Endodermal cell (in vitro differentiated cells): ENCODE measurements at places on chromosomes 11 and 22. TPM values are rescaled to one million over a fixed set of nuclear protein-coding genes. Genes with fewer than 3 reads are reported as not detected.

Gene PYGM
- total RNA-seq, result 1.1 TPM in 2 replicates

Gene THY1
- total RNA-seq, result 36.1 and 58.0 TPM in 2 replicates

DNA sequence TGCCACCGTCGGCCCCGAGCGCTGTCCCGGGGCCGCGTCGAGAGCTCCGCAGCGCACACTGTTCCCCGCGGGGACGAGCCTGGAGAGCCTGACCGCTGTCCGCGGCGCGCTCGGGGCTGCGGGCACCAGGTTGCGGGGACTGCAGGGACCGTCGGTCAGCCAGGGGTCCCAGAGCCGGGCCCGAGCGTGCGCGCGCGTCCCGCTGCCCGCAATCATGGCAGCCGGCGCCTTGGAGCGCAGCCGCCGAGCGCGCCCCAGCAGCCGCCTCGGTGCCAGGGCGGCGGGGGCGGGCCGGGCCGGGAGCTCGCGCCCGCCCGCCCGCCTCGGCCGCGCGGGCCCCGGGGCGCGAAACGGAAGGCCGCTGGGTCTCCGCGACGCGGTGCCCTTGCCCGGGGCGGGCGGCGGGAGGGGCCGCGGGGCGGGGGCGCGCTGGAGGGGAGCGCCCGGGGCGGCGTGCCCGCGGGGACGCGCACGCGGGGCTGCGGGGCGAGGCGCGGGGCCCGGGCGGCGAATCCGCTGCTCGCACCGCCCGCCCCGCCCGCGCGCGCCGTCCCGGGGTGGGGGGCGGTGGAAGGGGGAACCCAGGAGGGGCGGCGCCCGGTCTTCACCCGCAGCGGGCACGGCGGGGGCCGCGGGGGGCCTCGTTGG is 79.4 kb upstream of the PPARA start:
- peak; percentile 80 for DNase-seq

DNA sequence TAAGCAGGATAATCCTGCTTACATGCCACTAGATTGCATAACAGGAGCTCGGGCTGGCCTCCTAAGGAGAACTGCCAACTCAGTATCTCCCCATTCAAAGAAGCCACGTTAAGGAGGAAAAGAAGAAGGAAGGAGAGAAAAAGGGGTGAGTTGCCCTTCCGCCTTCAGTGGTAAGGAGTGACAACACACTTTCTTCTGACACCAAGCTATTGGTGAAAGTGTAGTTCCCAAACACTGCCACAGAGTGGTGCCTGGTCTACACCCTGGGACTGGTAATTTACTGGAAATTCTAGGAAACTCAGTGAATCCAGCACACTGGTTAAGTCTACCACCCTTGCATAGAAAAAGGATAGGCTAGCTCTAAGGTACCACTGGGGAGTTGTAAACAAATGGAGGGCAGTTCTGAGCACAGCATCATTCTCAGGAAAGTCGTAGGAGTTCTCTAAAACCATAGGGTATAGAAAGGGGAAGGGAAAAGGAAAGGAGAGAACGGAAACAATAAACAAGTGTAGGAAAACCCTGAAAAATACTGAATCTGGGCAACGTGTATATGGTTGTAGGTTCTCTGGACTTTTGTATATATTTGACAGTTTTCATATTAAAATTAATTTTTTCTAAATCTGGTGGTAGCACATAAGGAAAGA is 58.2 kb downstream of the RRAS2 start:
- peak; percentile 89 for DNase-seq

DNA sequence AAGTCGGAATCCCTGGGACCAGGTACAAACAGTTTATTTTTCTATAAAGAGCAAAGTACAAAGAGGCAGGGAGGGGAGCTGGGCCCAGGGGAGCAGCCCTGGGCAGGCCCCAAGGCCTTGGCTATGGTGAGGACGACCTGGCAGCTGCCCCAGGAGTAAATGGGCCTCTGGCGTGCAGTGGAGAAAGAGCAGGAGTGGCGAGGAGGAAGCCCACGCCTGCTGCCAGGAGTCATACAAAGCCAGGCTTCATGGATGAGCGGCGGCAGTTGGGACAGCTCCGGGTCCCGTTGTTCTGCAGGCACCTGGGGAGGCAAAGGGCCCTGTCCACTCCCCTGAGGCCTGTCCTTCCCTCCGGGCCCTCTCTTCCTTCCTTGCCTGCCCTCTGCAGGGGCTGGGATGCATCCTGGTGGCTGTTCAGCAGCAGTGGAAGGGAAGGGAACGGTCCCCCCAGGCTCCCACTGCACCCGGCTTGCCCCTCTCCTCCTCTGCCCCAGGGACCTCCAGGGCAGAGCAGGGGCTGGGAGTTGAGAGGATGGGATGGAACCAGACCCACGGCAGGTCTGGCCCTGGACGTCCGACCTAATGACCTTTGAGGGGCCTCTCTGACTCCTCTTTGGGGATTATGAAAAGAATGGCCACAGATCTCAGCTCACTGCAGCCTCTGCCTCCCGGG is 11.1 kb downstream of the RAPSN start:
- DNase-seq, result no peak

GRCh38 chr11:31687861-31688260 is 123.3 kb downstream of the PAX6 start:
- DNase-seq, result no peak

GRCh38 chr22:36636916-36637315 is 66.6 kb downstream of the CACNG2 start:
- peak; percentile 83 for DNase-seq
